ENCODE measurements at places on chromosomes 16 and 17. TPM values are rescaled to one million over a fixed set of nuclear protein-coding genes. Genes with fewer than 3 reads are reported as not detected.

Gene DRC3
- 1.4 TPM for total RNA-seq

Gene SLC22A31
- not detected for total RNA-seq

Gene MYO15A
- not detected for total RNA-seq

DNA sequence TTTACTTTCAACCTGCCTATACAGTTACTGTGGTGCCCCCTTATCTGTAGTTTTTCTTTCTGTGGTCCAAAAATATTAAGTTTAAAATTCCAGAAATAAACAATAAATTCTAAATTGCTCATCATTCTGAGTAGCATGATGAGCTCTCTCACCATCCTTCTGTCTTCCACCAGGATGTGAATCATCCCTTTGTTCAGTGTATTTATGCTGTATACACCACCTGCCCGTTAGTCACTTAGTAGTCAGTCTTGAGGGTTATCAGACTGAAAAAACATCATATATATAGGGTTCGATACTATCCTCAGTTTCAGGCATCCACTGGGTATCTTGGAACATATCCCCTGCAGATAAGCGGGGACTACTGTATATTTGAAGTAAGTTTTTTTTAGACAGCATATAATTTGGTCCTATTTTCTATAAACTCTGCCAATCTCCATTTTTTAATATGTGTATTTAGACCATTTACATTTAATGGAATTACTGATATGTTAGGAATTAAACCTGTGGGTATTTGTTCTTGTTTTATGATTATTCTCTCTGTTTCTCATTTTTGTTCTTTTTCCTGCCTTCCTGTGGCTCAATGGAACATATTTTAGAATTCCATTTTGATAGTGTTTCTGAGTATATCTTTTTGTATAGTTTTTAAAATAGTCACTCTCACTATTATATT, 31.0 kb downstream of the TBX21 start:
- no peak overlapping the region for H3K4me3 ChIP-seq
- H3K27me3 ChIP-seq: peaks cover 7% of the 10 kb centered on the region
- no peaks in the 10 kb centered on the region for H3K4me1 ChIP-seq
- H3K36me3 ChIP-seq: no peaks in the 10 kb centered on the region
- no peak overlapping the region for H3K27ac ChIP-seq

GRCh38 chr17:31544186-31544585, 152.7 kb downstream of the RAB11FIP4 start:
- H3K4me1 ChIP-seq: peaks cover 10% of the 10 kb centered on the region
- no peaks in the 10 kb centered on the region for H3K27me3 ChIP-seq
- H3K36me3 ChIP-seq: no peaks in the 10 kb centered on the region
- no peak overlapping the region for H3K27ac ChIP-seq
- H3K4me3 ChIP-seq: no peak overlapping the region

DNA sequence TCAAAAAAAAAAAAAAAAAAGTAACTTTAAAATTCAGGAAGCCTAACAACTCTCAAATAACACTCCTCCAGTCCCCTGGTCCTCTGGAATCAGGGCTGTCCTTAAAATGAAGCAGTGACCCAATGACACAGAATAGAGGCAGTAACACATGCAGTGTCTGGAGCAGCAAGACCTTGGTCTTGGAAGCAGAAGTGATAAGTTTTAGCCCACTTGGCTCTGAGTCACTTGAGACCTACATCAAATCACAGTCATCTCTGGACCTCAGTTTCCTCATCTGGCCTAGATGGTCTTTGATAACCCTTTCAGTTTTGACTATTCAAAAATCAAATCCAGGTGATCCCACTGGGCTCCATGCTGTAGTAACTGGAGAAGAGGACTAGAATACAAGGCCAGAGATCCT, 39.0 kb downstream of the LYRM1 start:
- no peaks in the 10 kb centered on the region for H3K36me3 ChIP-seq
- DNase-seq: no peak
- H3K27ac ChIP-seq: no peak overlapping the region
- no peaks in the 10 kb centered on the region for H3K27me3 ChIP-seq
- H3K4me3 ChIP-seq: no peak overlapping the region

DNA sequence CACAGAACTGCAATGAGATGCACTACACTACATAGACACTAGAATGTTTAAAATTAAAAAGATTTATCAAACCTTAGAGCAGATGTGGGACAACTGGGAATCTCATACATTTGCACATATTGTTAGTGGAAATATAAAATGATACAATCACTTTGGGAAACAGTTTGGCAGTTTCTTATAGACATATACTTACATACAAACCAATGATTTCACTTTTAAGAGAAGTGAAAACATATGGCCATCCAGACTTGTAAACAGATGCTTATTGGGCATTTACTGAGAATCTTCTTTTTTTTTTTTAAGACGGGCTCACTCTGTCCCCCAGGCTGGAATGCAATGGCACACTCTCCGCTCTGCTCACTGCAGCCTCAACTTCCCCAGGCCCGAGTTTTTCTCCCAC, 50.1 kb downstream of the AXIN2 start:
- H3K27ac ChIP-seq: no peak overlapping the region
- no peak for DNase-seq
- no peaks in the 10 kb centered on the region for H3K36me3 ChIP-seq
- H3K27me3 ChIP-seq: no peaks in the 10 kb centered on the region
- H3K4me3 ChIP-seq: no peak overlapping the region

- peak overlapping the region; percentile 85 for H3K27ac ChIP-seq
- peak overlapping the region; percentile 72 for H3K4me3 ChIP-seq
These were observed 585 bp downstream of the MLKL start for GRCh38 chr16:74700116-74700437.

GRCh38 chr17:51016099-51016498, 104.6 kb downstream of the SPAG9 start:
- no peak for DNase-seq
- H3K27me3 ChIP-seq: no peaks in the 10 kb centered on the region
- peaks cover 8% of the 10 kb centered on the region for H3K4me1 ChIP-seq
- no peak overlapping the region for H3K4me3 ChIP-seq
